SJCRH30 (cell line): ENCODE measurements at places on chromosomes 13 and 19. TPM values are rescaled to one million over a fixed set of nuclear protein-coding genes. Genes with fewer than 3 reads are reported as not detected.

CALR3 gene
- not detected in 2 replicates for total RNA-seq

SACS gene
- 87.2 and 107 TPM in 2 replicates for total RNA-seq

CLEC4M gene
- not detected in 2 replicates for total RNA-seq

TEX29 gene
- not detected in 2 replicates for total RNA-seq

KLF1 gene
- 0.06 TPM in 1 of 2 replicates, not detected in the other for total RNA-seq

ZNF426 gene
- 16.5 and 16.7 TPM in 2 replicates for total RNA-seq

PSG3 gene
- not detected in 2 replicates for total RNA-seq

NCAN gene
- 0.10 TPM in 1 of 2 replicates, not detected in the other for total RNA-seq

PRR19 gene
- 0.73 and 1.9 TPM in 2 replicates for total RNA-seq

ZNF625 gene
- total RNA-seq = 25.7 and 26.0 TPM in 2 replicates

CGB8 gene
- not detected in 2 replicates for total RNA-seq

TEX26 gene
- total RNA-seq = not detected in 2 replicates

KIR3DL1 gene
- not detected in 2 replicates for total RNA-seq
